Activated CD4-positive, alpha-beta T cell treated with anti-CD3 and anti-CD28 coated beads for 24 hours (primary cell): ENCODE measurements at places on chromosomes 2 and 18.

DNA sequence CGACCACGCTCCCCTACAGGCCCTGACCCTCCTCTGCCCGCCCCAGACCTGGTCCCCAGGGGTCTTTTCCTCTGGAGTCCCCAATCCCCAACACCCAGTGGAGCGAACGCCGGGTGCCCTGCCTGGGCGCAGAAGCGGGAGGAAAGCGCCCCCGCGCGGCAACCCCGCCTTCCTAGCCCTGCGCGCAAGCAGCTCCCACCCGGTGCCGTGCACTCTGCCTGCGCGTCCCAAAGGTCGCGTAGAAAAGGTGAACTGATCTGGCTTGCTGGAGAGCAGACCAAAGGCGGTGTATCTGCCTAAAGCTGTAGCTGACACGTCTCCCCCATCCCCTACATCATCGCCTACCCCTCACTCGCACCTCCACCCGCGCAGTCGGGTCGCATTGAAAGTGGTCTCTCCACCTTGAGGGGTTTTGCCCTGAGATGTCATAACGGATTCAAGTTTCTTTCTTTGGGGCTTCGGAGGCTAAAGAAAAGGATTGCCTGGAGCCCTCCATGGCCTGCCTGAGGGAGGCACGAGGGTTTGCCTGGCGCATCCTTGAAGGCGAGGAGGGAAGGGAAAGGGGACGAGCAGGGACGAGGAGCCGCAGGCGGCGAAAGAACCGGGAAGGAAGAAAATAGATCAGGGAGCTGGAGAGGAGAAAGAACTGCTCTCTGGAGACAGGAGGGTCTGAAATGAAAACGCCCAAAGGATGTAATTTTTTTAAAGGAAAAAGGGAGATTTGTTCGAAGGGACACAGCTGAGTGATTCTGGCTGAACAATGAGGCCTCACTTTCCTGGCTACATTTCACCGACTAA, 5.8 kb downstream of the GAD1 start:
- no peak for DNase-seq

GRCh38 chr18:35661483-35662146, 80.1 kb downstream of the GALNT1 start:
- DNase-seq, result no peak

- no peak for DNase-seq
These were observed 90.3 kb downstream of the RNF144A start for GRCh38 chr2:7007488-7007845.

DNA sequence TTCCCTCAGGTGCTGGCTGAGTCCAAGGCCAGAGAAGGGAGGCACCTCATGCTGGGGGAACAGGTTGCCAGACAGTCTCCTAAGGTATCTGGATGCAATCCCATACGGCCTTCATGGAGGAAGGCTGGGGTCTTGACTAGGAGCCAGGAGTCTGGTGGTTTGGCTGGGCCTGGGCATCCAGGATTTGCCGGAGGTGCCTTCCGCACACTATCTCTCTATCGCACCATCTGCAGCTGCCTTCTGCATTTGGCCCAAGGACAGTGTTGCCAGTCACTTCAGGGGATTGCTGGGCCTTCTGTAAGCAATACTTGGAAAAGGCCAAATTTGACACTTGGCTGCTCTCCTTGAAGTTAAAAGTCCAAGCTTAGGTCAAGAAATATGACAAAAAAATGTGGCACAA, 327.2 kb downstream of the EN1 start:
- DNase-seq, result no peak

DNA sequence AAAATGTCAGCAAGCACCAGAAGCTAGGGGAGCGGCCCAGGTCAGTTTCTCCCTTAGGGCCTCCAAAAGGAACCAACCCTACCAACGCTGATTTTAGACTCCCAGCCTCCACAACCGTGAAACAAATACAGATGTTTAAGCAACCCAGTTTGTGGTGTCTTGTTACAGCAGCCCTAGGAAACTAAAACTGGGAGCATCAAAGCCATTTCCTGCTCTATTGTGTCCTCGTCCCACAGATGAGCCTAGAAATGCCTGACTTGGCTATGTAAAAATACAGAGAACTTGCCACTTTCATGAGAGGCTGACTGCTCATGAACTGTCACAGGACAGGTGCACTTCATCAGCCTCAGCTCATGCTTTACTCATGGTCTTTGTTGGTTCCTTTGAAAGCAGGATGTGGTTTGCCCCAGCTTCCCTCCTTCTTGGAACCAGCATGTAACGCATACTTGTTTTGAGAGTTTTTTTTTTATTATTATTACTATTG, 97.6 kb upstream of the SLC39A10 start:
- DNase-seq, result peak; percentile 43

DNA sequence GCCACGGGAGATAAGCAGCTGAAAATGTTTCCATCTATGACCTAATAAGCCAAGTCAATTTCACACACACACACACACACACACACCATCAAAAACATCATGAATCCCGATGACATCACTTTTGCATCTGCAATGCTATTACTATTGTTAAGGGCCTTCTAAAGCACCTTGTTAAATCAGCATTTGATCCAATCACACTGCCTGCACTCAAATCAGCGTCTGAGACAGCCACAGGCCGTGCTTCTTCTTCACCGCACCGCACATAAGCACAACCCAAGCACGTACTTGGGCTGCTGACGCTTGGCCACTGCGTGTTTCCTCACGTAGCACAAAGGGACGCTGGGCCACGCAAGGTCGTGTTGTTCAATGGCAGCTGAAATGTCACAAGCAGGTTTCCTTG, 15.8 kb upstream of the MTCL1 start:
- no peak for DNase-seq

DNA sequence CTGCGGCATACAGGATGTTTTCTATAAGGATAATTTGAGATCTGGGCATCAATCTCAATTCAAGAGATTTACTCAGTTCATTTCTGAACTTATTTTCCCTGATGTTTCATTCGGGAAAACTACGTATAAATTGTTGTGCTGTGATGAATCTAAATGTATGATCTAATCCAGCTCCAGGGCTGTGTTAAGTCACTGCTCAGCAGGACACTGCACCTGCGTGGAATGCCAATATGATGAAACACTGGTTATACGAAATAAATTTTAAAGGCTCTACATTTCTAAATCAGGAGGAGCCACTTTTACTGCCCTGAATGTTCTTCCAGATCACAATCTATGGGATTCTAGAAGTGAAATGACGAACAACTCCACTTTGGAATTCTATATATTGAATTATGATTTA, 259.0 kb downstream of the HNMT start:
- DNase-seq, result no peak

DNA sequence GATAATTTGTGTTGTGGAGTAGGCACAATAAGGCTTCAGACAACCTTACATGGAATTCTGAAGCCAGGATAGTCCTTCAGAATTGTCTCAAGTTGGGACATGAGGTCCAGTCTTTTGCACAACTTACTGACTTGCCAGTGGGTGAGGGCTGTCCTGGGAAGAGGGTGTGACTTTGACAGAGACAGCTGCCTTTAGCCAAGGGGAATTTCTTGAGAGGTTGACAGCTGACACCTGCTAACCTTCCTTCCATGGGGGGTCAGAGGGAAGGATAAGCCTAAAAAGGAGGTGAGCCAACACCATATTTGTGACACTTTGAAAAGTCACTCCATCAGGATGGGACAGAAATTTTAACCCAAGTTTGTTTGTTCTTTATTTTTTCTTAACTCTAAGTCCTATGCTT, 907.8 kb upstream of the CRIM1 start:
- no peak for DNase-seq

- DNase-seq, result no peak
These were observed 101.9 kb downstream of the SETBP1 start for GRCh38 chr18:44782617-44783016.

GRCh38 chr2:101899265-101899664, 92.5 kb upstream of the IL1R2 start:
- DNase-seq, result no peak

GRCh38 chr18:2148823-2149222, 422.5 kb downstream of the METTL4 start:
- DNase-seq, result no peak

DNA sequence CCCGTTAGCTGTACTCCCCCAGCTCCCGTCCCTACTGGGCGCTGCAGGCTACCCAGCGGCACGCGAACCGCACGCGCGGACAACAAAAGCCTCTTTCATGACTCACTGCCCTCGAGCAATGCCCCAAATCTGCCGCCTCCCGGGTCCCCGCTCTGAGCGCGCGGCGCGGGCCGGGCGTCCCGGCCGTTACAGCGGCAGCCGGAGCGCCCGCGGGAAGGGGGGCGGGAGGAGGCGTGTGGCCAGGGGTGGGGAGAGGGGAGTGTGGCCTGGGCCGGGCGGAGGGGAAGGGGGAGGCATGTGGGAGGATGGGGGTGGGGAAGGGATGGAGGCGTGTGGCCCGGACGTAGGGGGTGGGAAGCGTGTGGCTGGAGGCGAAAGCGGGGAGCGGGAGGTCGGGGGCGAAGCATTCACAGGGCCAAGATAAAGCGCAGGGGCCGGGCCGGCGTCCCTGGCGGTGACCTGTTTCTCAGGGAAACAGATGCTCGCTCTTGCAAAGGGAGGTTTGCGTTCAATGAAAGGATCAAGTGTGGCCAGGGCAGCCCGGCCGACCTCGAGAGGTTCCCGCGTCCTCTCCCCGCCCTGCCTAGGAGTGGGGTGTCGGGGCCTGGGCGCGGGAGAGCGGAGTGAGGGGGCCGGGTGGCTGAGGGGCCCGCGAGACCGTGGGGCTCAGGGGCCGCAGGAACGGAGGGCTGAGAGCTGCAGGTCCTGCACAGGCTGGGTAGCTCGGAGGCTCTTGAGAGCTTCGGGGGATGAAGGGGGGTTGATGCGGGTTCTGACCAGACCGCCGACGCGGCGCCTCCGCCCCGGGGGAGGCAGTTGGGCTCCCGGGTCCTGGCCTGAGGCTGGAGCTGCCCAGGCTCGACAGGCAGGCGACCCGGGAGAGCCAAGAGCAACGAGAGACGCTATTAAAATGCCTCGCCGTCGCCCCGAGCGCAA, 3.5 kb upstream of the NEUROD1 start:
- no peak for DNase-seq

- no peak for DNase-seq
These were observed 93.5 kb downstream of the GALNT3 start for GRCh38 chr2:165700531-165700930.

GRCh38 chr2:10597956-10598355, 91.8 kb downstream of the NOL10 start:
- DNase-seq, result no peak

DNA sequence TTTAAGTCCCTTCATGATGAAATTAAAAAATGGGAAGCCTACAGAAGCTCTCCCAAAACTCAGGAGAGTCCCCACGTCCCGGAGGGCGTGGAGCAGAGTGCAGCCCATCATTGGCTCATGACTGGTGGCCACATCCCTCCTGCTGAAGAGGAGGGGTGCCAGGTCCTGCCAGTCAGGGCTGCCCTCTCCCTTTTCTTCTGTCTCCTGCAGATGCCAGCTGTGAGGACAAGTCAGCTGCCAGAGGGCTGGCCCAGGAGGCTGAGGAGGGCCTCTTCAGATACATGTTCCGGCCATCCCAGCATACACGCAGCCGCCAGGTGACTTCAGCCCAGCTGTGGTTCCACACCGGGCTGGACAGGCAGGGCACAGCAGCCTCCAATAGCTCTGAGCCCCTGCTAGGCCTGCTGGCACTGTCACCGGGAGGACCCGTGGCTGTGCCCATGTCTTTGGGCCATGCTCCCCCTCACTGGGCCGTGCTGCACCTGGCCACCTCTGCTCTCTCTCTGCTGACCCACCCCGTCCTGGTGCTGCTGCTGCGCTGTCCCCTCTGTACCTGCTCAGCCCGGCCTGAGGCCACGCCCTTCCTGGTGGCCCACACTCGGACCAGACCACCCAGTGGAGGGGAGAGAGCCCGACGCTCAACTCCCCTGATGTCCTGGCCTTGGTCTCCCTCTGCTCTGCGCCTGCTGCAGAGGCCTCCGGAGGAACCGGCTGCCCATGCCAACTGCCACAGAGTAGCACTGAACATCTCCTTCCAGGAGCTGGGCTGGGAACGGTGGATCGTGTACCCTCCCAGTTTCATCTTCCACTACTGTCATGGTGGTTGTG, 2.6 kb downstream of the INHA start:
- DNase-seq, result no peak

- no peak for DNase-seq
These were observed 260.6 kb downstream of the TWIST2 start for GRCh38 chr2:239108459-239108858.

GRCh38 chr2:96799623-96799935, 16.5 kb upstream of the CNNM3 start:
- no peak for DNase-seq

DNA sequence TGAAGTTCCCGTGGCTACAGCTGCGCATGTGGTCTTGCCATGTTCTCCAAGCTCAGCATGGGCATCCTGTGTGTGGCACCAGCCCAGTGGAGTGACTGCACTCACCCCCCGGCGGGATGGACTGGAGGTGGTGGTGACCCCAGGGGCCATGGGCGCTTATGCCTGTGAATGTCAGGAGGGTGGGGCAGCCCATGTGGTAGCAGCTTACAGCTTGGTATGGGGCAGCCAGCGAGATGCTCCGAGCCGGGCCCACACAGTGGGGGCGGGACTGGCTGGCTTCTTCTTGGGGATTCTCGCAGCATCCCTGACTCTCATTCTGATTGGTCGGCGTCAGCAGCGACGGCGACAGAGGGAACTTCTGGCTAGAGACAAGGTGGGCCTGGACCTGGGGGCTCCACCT, 25.6 kb downstream of the SEMA4F start:
- no peak for DNase-seq

DNA sequence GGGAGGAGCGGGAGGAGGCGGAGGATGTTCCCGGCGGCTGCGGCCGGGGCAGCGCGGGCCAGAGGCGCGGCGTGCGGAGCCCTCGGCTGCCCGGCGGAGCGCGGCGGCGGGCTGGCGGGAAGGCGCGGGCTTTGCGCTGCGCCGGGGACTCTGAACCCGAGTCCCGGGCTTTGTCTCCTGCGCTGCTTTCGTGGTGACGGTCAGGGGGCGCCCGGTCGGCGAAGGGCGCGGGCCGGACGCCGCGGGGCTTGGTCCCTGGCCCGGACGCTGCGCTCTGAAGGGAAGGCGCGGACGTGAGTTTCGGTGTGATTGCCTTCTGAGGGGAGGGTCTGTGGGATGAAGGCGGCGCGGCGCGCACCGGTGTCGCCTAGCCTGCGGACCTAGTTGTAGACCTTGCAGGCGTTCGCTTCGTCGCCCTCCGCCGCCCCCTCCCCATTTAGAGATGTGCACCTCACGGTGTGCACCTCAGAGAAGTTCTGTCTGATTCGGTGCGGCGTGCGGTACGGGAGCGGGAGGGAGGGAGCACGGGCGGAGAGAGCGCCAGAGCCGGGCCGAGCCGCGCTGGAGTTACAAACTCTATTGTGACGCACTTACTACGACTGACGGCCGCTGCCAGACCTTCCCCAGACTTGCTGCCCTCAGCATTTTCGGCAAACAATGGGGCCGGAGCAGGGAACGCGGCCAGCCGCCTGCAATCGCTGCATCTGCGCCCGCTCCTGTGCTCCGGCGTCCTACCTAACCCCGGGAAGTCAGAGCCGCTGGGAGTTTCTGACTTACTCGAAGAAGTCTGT, 2.1 kb downstream of the BCL2L11 start:
- DNase-seq, result peak; percentile 10
